ENCODE measurements at places on chromosomes 3 and 15.

- DNase-seq = no peak
These were observed 65.3 kb upstream of the PSMD6 start for GRCh38 chr3:64088408-64089205.

GRCh38 chr3:72519946-72520604 is 328.2 kb downstream of the SHQ1 start:
- no peak for DNase-seq

DNA sequence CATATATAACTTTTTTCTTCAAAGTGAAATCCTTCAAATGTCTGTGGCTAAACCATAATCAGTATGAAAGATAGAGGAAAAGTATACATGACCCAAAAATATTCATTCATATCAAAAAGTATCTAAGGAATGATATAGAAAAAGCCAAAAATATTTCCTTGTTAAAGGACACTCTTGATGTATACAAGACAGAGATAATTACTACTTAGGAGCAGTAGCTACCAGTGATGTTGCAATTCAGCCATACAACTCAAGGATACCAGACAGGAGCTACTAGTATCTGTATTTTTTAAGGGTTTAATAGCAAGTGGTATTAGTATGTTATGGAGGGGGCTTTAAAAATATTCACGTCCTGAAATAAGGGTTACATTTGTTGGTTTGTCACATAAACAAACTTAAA is 37.0 kb downstream of the FBXL22 start:
- no peak for DNase-seq

DNA sequence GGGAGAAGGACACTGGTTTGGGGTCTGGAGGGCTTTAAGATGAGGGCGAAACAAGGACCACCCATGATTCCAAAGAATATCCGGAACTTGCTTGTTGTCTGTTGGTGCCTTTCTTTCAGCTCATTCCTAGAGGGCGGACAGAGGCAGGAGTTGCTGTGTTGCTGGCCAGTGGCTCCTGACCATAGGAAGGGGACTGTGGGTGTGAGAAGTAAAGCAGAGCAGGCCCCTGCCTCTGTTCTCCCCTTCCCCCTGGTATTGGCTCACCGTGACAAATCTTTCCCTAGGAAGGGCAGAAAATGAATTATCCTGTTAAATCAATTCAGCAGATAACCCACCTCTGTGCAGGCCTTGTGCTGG is 89.1 kb downstream of the LIPC start:
- DNase-seq = no peak

DNA sequence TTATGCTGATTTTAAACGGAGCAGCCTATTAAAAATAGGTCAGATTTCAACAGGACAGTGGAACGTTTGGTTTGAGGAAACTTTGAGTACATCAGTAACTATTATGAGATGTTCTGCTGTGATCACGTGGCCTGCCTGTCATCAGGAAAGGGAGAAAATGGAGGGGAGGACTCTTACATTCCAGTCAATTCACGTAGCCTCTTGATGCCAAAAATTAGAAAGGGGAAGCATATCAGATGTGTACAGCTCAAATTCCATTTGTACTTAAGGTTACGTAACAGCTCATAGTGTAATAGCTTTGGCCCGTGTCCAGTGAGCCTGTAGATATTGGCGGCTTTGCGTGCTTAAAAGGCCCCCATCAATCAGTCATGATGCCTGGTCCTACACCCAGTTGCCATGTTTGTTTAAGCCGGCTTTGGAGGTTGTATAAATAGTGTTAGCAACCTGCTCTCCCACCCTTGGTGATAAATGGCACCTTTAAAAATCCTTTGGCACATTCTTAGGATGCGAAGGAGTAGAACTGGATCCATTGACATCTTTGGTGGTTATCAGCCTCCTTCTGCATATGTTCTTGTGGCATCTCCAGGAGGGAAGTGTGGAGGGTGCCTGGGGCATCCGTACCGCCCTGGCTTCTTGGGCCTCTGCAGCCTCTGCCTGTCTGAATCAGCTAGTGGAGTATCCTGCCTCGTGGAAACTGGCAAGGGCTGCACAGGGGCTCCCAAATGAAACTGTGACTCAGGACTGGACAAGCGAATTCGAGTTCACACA is 163.9 kb downstream of the THSD4 start:
- DNase-seq = no peak

DNA sequence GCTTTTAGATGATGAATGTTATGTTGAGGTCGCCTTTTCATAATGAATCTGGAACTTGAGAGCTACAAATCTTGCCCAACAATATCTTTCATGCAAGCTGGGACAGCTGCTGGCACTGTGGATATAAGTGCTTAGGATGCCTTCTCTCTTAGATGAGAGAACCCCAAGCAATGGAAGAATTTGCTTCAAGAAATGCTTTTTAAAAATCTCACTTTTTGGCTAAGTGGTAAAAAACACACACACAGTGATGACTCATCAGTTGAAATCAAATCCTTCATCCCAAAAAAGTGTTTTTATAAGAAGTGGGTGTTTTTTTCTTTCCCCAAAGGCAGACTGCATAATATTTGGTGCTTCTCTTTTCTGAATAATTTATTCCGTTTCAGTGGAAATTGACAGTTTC is 38.4 kb upstream of the GALNT15 start:
- no peak for DNase-seq

- no peak for DNase-seq
These were observed 32.8 kb upstream of the SSR3 start for GRCh38 chr3:156587760-156588069.

DNA sequence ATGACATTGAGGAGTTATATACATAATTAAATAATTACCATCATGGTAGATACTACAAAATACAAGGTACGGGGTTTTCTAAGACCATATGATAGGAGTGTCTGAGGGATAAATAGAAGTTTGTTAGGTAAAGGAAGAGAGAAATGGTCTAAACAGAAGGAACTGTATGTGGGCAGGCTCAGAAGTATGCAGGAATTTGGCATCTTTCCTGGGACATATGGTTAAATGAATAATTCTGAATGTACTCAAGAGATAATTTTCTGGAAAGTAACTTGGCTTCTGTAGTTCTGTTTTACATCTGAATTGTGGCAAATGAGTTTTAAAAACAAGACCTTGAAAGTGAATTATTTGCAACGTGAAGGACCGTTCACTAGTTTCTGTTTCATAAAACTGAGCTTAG is 17.5 kb downstream of the LMCD1 start:
- DNase-seq = no peak

- no peak for DNase-seq
These were observed 392.2 kb downstream of the KCNH8 start for GRCh38 chr3:19540464-19540863.

DNA sequence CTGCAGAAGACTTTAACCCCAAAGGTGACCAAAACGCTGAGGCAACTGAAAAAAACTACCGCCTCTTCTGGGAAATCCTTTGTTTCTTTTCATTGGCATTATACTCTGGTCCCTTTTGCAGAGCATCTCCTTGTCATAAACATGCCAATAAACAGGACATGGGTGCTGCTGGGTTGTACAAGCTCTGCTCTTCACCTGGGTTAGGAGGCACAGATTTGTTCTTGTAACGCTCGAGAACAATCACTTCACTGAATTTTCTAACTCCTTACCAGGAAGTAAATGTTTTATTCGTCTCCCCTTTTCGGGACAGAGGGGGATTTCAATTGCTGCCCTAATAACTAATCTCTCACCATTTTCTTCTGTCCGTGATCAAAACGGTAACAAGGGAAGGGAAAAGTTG is 1.3 kb downstream of the PLCH1 start:
- no peak for DNase-seq

GRCh38 chr3:37032961-37033360 is 39.6 kb downstream of the MLH1 start:
- DNase-seq = no peak

GRCh38 chr3:71132995-71133730 is 450.4 kb downstream of the FOXP1 start:
- DNase-seq = no peak

GRCh38 chr3:152184971-152185686 is 83.6 kb upstream of the MBNL1 start:
- no peak for DNase-seq

DNA sequence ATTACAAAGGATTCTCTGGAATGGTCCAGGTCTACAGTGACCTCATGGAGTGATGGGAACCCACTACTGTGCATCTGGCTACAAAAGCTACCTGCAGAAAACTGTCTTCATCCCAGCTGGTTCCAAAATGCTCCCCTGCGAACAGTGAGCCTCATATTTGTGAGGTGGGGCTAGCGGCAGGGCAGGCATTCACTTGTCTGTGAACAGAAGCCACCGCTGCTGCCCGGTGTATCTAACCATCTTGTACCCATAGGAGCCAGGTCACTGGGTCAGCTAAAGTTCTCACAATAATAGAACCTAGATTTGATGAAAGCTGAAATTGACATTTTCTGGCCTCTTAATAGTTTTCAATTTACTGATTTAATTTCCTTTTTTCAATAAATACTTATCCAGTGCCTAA is 150.7 kb downstream of the KLF13 start:
- DNase-seq = no peak

- no peak for DNase-seq
These were observed 5.9 kb downstream of the FLNB start for GRCh38 chr3:58013973-58014649.

- no peak for DNase-seq
These were observed 6.0 kb upstream of the TMEM87A start for GRCh38 chr15:42279234-42279723.

DNA sequence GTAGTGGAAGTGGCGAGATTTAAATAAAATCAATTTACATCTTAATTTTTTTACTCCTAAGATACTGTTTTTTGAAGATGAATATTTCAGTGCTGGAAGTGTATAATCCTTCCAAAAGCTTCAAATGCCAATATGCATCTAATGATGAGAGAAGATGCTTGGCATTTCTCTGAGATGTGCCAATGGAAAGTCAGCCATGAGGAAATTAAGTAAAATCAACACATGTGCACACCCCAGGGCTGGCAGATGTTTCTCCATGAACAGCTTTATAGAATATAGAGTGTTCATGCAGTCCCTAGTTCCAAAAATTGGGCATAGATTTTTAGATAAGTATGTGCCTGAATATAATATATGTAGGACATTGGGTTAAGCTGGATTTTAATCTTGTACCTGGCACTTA is 90.1 kb downstream of the CPNE4 start:
- DNase-seq = no peak

DNA sequence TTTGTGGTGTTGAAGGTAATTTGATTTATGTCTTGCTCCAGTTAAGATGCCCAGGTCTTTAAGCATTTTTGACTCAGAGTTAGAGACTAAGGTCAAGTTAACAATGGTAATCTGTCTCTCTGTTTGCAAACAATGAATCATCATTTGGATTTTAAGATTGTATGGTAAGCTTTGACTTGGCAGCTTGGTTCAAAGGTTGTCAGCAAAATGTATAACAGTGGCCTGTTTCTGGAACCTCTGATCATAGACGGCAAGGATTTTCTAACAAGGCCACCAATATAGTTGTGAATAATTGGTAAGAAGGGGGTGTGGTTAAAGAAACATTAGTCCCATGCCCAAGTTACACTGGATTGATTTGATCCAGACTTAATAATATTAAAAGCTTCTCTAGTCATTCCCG is 775.2 kb upstream of the GOLIM4 start:
- DNase-seq = no peak

DNA sequence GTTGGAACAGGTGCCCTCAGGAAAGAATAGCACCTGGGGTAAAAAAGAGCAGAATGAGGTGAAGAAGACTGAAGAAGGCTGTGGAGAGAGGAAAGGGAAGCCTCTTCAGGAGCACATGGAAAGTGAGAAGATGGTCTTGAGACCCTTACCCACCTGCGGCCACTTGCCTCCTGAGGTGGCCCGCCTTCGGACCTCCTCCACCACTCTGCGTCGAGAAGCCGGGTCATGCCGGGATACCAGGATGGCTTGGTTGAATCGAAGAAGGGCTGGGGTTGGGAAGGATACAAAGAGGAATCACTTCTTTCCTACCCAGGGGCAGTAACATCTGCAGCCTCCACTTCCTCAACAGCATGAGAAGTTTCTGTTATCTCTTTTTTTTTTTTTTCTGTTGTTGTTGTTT is 3.0 kb downstream of the LPCAT4 start:
- no peak for DNase-seq

- DNase-seq = no peak
These were observed 90.6 kb downstream of the SOX14 start for GRCh38 chr3:137854533-137855261.

GRCh38 chr15:65184305-65184867 is 756 bp downstream of the CLPX start:
- peak; percentile 17 for DNase-seq

- no peak for DNase-seq
These were observed 229.3 kb upstream of the MCTP2 start for GRCh38 chr15:94002041-94002440.

DNA sequence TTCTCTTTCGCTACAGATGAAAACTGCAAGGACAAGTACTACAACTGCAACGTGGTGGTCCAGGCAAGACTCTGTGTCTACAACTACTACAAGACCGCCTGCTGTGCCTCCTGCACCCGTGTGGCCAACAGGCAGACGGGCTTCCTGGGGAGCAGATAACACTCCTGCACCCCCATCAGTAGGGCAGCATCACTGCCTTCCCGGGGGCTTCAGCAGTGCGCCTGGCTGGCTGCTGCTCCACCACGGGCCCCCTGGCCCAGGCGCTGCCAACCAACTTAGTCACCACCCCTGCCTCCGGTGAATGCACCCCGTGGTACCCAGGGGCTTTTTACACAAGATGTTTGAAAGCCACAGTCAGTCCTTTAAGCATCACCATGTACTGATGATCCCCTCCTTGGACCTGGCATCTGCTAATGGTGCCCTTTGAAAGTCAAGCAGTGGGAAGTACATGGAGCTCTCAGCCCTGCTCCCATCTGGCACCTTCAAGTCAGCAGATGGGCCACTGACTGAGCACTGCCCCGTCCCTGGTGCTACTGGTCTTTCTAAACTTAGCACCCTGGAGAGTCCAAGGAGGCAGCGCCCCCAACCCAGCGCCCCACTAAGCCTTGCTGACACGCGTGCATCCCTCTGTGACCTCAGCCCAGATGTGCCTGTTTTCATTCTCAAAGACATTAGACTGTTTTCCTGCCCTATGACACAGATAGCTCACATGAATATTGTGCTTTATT is 33.0 kb upstream of the NR2E3 start:
- DNase-seq = no peak

DNA sequence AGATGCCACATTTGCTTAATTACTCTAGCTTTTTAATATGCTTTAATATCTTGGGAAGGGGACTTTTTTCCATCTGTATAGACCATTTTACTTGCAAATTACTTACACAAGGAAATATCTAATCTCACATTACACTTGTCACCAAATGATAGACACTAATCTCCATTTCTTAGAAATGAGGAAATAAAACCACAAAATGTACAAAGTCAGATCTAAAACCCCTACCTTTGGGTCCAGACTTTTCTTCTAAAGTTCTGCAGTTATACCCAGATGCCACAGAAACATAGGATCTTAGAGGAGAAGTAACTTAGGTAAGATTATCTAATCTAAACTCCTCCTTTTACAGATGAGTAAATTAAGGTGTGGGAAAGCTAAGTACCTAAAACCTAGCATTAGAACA is 44.3 kb downstream of the CD200R1L start:
- DNase-seq = no peak

- DNase-seq = no peak
These were observed 40.1 kb upstream of the SEMA4B start for GRCh38 chr15:90160781-90161727.

Measured in stimulated activated CD4-positive, alpha-beta T cell treated with anti-CD3 and anti-CD28 coated beads, TNF-alpha, amount 100 ng/mL, for 4 hours (primary cell).